ENCODE measurements at places on chromosomes 6 and 20. TPM values are rescaled to one million over a fixed set of nuclear protein-coding genes. Genes with fewer than 3 reads are reported as not detected.

Gene COL12A1
- 14.2 TPM for polyA plus RNA-seq

Gene MUC22
- polyA plus RNA-seq, result 0.02 TPM

Gene KIAA1755
- polyA plus RNA-seq, result 0.33 TPM

Gene OOEP
- polyA plus RNA-seq, result 0.16 TPM

Gene CABLES2
- 1.9 TPM for polyA plus RNA-seq

Gene F13A1
- polyA plus RNA-seq, result 15.6 TPM

Gene NR2E1
- 0.01 TPM for polyA plus RNA-seq

Gene OR2H2
- not detected for polyA plus RNA-seq

Gene GZF1
- 12.6 TPM for polyA plus RNA-seq

Gene NFS1
- polyA plus RNA-seq, result 18.8 TPM

Gene PPP1R3G
- 0.10 TPM for polyA plus RNA-seq

Gene IPCEF1
- 1.6 TPM for polyA plus RNA-seq

Gene GSTA2
- 6.8 TPM for polyA plus RNA-seq

DNA sequence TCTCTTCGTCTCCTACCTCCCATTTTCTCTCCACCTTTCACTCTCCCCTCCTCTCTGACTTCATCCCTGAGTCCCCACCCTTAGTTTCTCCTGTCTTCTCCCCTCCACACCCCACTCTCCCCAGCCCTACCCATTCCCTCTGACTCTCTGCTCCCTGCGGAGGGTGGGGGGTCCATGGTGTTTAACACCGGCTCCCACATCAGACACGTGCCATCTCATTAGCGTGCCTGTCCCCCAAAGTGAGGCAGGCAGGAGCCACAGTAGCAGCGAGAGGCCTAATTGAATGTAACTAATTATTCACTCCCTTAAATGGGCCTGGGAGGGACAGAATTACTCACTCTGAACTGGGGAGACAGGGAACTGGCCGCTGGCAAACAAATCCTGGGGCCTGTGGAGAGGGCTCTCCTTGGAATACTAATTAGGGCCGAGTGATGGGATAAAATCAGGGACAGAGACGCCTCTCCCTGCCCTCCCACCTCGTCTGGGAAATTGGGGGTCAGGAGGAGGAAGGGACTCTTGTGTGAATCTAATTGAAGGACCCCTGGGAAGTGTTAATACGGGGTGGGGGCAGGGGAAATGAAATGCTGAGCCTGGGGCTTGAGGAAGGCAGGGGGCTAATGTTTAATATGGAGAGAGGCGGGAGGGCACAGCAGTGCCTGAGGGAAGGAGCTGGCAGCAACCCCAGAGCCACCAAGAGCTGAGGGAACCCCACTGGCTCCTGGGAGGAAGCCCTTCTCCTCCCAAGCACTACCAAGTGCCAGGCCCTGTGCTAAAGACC is 17.9 kb downstream of the CD40 start:
- DNase-seq, result no peak

DNA sequence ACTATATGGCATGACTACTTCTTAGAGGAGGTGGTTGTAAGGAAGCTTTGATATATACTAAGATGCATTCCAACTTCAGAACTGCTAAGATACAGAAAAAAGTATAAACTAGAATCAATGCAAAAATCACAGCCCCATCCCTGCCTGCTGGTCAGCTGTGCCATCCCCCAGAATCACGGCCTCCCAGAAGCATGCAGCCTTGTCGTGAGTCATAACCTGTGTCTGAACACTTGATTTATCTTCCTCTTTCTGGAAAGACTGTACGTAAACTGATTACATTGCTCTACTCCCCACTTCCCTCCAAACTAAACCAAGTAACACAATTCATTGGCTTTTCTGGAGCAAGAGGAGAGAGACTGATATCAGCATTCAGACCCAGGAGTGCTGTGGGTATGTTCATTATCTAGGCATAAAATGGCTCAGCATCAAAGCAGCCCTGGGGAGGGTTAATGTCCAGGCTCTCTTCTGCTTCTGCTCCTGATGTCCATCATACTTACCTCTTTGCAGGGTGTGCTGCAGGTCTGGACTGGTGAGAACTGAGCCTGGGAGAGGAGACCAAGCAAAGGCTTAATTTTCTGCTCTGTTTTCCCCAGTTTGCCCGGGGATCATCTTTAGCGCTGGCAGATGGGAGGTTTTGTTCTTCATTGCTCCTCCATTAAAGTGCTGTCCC is 18.4 kb downstream of the SCP2D1 start:
- DNase-seq, result no peak

DNA sequence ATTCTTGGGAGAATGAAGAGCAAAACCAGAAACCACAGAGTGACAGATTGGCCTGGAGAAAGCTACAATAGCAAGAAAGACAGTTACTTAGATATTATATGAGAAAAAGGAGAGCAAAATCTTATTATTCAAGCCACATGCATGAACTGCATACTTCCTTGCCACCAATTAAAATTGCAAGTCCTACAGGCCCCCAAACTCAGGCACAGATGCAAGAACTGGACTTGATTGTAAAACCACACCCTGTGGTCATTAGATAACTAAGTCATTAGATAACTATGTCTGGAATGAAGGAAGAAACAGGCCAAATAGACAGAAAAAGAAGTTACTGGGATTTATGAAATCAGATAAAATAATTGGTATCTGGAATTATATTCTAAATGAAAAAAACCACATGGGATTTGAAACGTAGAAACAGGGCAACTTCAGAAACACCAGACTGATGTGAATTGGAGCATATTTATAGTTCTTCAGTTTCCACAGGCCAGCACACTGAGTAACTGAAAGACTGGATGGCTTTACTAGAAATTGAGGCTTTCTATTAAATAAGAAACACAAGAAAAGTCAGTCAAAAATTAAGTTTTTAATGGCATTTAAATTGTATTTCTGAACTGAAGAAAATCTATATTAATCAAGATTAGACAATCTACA is 49.4 kb upstream of the CARMIL1 start:
- DNase-seq, result no peak

GRCh38 chr20:9323622-9324021 is 190.8 kb upstream of the LAMP5 start:
- no peak for DNase-seq

- DNase-seq, result peak; percentile 41
Observed at GRCh38 chr6:145044641-145045246, 690.6 kb downstream of the EPM2A start.

DNA sequence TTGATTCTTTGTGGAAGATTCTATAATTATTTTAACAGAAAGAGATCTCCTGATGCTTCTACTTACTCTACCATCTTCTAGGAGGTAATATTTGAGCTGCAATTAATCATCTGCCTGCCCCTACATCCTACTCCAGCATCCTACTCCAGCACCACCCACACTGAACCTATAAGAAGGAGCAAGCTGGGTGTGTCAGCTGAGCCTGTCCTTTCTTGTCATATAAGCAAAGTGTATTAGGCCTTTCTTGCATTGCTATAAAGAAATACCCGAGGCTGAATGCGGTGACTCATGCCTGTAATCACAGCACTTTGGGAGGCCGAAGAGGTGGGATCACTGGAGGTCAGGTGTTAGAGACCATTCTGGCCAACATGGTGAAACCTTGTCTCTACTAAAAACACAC is 84.2 kb upstream of the ARG1 start:
- DNase-seq, result no peak

DNA sequence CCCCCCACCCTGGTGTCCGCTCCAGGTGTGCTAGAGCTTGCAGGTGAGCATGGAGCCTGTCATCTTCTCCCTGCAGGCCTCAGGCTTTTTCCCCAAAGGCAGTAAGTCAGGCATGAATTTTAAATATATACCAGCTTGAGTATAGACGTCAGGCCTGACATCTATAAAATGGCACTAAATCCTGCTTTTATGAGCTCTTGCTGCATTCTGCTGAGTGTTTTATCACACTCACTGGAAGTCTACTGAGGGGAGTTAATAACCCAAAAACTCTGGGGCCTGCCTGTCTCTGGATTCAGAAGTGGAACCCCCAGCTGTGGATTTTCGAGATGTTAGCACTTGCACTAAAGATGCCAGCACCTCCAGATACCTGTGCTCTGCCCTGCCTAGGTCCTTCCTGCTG is 133.4 kb upstream of the TOP1 start:
- no peak for DNase-seq

GRCh38 chr20:43446361-43446879 is 11.3 kb upstream of the SRSF6 start:
- no peak for DNase-seq

GRCh38 chr20:58017231-58017969 is 211.1 kb downstream of the ANKRD60 start:
- DNase-seq, result no peak

DNA sequence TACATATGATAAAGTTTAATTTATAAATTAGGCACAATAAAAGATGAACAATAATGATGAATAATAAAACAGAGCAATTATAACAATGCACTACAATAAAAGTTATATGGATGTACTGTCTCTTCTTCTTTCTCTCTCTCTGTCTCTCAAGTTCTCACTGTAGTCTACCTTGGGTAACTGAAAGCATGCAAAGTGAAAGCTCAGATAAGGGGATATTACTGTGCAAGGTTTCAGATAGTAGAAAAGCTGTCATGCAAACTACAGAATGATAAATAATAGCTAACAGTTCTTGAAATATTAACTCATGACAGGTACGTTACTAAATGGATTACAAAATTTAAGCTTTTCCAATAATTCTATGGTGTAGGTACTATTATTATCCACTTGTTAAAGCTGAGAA is 311.9 kb upstream of the PRDM1 start:
- DNase-seq, result no peak

GRCh38 chr6:57162516-57162915 is 9.6 kb upstream of the BAG2 start:
- DNase-seq, result no peak

GRCh38 chr6:69581581-69581980 is 215.2 kb downstream of the LMBRD1 start:
- no peak for DNase-seq

DNA sequence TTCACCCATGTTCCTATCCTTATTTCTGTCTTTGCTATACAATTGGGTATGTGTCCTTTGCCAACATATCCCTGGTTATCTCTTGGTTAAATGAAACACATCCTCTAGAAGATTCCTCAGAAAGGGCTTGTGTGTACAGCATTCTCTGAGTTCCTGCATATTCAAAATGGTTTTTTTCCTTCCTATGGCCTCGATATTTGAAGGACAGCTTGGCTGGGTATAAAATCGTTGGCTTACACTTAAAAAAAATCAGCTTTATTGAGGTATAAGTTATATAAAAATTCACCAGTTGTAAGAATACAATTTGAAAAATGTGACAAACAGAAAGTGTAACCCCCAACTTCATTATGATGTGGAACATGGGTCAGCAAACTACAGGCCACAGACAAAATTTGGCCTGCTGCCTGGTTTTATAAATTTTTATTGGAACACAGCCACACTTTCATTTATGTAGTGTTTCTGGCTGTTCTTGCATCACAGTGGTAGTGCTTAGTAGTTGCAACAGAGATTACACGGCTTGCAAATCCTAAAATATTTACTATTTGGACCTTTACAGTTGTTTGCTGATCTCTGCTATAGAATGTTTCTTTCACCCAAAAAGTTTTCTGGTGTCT is 16.7 kb downstream of the PCMT1 start:
- peak; percentile 79 for DNase-seq

GRCh38 chr20:50187403-50188051 is 3.1 kb upstream of the CEBPB start:
- no peak for DNase-seq

DNA sequence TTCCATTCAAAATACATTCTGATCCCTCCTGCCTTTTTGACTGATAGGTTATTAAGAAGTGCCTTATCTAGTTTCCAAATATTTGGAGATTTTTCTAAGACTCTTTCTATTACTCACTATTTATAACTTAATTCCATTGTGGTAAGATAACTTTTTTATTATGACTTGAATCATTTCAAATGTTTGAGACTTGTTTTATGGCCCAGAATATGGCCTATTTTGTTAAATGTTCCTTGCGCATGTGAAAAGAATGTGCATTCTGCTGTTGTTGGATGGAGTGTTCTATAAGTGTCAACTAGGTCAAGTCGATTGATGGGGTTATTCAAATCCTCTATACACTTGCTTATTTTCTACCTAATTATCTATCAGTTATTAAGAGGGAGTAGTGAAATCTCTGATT is 13.1 kb upstream of the TCP11 start:
- DNase-seq, result no peak

GRCh38 chr20:9040863-9041524 is 27.9 kb upstream of the PLCB4 start:
- no peak for DNase-seq

DNA sequence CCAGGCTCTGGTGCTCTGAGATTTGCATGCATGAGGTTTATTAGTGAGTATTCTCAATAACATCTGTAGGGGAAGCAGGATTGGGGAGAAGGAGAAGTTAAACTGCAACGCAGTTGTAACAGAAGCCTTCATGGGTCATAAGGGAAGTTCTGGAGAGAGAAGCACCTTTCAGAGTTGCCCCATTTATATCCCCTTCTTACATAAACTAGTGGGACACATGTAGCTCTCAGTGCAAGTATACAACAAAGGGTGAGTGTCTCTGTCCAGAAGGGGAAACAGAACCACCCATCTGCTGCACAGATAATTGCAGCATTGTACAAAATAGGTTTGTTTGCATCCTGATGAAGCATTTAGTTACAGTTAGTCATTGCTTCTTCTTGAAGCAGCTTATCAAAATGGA is 4.3 kb upstream of the ADGB start:
- DNase-seq, result peak; percentile 6

GRCh38 chr20:58877976-58878360 is 25.5 kb downstream of the GNAS start:
- DNase-seq, result no peak

DNA sequence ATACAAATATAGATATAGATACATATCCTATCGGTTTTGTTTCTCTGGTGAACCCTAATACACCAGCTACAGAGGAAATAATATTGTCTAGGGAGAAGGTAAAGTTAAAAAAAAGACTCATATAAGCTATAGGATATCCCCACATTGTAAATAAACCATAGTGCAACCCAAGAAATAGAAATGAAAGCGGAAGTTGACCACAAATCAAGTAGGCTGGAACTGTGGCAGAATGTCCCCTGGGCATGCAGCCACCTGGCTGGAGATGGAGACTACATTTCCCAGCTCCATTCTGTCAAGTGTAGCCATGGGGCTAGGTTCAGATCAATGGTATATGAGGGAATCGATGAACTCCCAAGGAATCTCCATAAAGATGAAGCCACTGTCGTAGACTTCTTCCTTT is 70.1 kb upstream of the RPS6KA2 start:
- no peak for DNase-seq

GRCh38 chr20:50270569-50270968 is 79.9 kb downstream of the CEBPB start:
- DNase-seq, result no peak

DNA sequence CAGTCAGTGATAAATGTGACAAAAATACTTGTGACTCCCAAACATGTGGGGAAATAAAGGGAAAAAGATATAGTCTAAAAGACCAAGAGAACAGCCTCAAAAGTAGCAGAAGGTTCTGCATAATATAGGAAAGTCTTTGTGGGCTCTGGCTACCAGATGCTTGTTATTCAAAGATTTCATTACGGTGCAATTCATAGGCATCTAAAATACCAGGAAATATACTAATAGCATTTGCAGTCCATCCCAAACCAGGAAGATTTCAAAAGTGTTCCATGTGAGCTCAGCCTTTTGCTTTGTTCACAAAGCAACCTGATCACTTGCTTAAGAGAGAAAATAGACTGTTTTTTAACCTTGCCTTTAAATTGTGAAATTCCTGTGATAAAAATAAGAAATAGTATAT is 506.7 kb upstream of the MARCKS start:
- DNase-seq, result no peak

All from lung (tissue), 17 donors.